Fibroblast of mammary gland (primary cell): ENCODE measurements at places on chromosomes 6 and 20.
A peak's percentile ranks its signal among the peaks of the same experiment; 100 is the strongest.

DNA sequence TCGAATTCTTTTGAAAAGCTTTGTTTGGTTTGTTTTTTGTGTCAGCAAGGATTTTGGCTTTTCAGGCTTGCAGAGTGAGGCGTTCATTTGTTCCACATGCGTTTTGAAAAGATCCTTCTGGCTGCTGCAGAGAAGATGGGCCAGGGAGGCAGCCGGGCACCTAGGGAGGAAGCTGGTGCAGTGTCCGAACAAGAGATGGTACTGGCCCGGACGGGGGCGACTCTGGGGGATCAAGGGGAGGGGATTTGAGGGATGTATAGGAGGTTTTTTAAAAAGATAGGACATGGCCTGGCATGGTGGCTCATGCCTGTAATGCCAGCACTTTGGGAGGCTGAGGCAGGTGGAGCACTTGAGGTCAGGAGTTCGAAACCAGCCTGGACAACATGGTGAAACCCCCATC lies 55.3 kb downstream of the DLGAP4 start:
- no peak for DNase-seq

DNA sequence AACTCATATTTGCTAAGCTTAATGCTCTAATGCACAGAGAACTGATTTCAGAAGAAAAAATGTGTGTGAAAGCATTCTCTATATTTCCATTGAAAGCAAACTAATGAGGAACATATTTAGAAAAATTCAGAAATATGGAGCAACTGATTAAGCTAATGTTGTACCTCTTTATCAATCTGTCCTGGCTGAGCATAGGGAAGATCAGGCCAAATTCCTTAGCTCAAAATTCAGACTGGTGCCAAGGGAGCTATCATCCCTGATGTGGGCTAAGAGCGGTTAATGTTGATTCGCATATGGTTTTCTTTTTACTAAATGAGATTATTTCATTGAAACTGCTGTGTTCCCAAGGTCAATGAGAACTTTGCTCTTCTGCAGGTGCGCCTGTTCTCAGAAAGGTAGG lies 93.9 kb upstream of the HS3ST5 start:
- DNase-seq: no peak

- DNase-seq: no peak
Observed at GRCh38 chr6:88629838-88630494, 333.5 kb downstream of the RNGTT start.

DNA sequence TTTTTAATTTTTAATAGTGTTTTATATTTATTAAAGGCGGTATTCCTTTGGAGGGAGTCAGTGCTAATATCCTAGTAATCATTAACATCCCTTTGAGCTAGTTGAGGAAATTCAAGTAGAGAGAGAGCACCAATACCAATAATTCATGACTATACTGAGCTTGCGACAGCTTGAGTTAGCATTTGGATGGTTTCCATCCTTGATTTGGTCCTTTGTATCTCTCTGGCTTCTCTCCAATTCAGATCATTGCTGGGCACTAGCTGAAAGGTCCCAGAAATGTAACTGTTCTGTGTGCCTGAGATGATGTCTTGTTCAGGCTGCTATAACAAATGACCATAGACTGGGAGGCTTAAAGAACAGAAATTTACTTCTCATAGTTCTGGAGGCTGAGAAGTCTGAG lies 77.0 kb downstream of the RNF144B start:
- DNase-seq: no peak

DNA sequence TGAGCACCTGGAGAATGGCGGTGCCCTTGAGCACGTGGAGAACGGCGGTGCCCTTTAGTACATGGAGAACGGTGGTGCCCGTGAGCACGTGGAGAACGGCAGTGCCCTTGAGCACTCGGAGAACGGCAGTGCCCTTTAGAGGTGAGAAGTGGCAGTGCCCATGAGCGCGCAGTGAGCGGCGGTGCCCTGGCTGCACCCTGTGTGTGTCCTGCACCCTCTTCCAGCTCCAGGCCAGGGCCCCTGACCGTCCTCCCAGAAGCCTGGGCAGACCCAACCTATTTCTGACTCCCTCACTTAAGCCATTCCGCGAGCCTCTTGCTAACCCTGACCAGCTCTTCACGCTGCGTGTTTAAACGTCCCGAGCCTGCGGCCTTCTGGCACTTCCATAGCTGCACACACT lies 151.3 kb downstream of the DLL1 start:
- no peak for DNase-seq

DNA sequence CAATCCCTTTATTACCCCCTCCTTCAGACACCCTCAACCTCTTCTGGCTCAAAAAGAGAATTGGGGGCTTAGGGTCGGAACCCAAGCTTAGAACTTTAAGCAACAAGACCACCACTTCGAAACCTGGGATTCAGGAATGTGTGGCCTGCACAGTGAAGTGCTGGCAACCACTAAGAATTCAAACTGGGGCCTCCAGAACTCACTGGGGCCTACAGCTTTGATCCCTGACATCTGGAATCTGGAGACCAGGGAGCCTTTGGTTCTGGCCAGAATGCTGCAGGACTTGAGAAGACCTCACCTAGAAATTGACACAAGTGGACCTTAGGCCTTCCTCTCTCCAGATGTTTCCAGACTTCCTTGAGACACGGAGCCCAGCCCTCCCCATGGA lies 2.2 kb downstream of the TNF start:
- no peak for DNase-seq

GRCh38 chr6:166559211-166559610 lies 27.3 kb downstream of the RAMACL start:
- DNase-seq: peak; percentile 93

DNA sequence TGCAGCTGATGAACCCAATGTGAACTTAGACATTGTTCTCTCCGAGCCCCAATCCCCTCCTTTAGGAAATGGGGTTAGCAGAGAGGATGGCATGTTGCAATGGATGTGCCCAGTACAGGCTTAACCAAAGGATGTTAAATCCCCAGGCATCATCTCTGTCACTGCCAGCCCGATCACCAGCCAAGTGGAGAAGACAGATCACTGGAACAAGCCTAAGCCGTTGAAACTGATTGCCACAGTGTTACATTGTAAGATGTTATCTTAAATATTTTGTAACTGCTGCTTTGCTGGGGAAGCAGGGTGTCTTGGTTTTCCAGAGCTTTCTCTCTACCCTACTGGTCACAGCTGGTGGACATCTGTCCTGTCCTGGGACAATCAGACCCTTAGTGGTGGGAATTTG lies 783.4 kb upstream of the CHD6 start:
- no peak for DNase-seq

DNA sequence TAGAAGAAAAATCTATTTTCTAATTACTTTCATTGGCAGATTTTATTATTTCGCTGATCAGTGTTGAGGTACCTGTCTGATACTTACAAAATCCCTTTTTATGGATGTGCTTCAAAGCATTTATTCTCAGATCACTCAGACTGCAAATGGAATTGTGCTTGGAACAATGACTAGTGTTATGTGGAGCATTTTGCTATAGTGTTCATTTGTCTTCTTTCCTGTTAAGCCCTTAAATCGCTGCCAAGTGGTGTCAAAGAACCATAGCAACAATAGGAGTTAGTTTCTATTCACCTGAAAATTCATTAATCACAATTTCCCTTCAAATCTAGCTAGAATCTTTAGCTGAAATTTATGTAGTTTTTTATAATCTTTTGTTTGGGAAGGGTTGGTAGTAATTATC lies 29.8 kb downstream of the SMPDL3A start:
- no peak for DNase-seq

DNA sequence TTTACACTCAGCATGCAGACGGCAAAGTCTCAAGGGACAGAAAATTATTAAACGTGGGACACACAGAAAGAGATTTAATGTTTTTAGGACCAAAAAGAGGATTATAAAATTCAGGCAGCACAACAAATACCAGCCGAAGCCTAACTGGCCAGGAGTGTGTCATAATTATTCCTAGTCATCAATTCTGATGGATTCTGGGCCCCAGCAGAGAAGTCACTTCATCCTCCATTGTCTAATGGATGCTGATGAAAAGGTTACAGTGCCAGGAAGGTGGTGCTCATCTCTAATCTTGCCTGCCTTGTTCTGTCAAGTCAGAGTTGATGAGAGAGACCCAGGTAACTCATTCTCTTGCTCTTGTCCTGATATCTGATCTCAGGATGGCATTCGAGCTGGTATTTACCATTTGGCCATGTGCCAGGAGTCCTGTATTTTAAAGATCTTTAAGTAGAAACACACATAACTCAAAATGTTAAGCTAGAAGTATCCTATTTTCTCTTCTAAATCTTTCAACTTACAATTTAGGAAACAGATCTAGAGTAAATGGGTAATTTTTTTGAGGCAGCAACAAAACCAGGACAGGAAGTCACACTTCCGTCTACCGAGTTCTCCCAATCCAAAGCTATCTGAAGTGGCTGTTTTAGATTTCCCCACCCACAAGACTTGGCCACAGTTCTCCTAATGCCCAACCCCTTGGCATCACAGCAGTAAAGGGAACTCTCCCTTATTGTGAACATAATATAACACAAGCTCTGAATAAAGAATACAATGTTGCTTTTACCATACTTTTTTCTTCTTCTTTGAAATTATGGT lies 50.0 kb downstream of the ADAT2 start:
- no peak for DNase-seq

GRCh38 chr6:139751179-139751578 lies 376.7 kb upstream of the CITED2 start:
- DNase-seq: peak; percentile 30

GRCh38 chr6:140073456-140073855 lies 699.0 kb upstream of the CITED2 start:
- DNase-seq: peak; percentile 95

DNA sequence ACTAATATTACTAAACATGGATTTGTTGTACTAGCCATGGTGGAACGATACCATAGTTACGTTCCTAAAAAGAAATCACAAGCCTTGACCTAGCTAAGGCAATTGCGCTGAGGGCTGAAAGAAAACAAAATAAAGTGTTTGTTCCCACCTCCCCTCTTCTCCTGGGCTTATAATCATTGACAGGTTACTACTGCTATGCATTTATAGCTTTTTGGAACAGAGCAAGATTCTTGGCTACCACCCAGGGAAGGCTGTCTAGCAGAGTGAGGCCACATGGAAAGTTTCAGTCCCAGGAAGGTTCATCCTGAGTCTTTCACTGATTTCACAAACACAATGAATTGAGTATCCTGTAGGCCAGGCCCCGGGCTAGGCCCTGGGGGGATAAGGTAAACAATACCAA lies 84.6 kb downstream of the TMEM170B start:
- DNase-seq: no peak

GRCh38 chr6:582370-582769 lies 74.5 kb downstream of the HUS1B start:
- DNase-seq: no peak

DNA sequence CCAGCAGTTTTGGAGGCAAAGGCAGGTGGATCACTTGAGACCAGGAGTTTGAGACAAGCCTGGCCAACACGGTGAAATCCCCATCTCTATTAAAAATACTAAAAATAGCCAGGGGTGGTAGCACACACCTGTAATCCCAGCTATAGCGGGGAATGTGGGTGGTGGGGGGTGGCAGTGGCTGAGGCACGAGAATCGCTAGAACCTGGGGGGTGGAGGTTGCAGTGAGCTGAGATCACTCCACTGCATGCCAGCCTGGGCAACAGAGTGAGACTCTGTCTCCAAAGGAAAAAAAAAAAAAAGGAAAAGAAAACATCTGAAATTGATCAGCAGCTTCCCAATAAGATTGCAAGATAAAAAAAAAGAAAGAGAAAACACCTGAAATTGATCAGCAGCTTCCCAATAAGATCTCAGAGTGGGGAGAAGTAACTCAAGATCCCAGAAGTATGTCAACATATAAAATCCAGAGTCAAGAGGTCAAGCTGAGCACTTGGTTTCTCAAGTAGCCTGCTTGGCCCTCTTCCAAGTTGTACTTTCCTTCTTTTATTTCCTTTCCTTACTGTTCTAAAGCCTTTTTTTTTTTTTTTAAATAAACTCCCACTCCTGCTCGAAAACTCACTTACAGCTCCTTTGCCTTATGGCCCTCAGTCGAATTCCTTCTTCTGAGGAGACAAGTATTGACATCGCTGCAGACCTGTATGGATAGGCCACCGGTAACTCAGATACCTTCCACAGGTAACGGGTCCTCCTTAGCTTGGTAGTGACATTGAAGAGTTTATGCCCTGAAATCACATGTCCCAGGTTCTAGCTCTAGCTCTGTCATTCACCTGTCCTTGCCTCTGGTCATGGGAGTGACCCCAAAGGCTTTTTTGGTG lies 368.5 kb upstream of the SYNCRIP start:
- no peak for DNase-seq

DNA sequence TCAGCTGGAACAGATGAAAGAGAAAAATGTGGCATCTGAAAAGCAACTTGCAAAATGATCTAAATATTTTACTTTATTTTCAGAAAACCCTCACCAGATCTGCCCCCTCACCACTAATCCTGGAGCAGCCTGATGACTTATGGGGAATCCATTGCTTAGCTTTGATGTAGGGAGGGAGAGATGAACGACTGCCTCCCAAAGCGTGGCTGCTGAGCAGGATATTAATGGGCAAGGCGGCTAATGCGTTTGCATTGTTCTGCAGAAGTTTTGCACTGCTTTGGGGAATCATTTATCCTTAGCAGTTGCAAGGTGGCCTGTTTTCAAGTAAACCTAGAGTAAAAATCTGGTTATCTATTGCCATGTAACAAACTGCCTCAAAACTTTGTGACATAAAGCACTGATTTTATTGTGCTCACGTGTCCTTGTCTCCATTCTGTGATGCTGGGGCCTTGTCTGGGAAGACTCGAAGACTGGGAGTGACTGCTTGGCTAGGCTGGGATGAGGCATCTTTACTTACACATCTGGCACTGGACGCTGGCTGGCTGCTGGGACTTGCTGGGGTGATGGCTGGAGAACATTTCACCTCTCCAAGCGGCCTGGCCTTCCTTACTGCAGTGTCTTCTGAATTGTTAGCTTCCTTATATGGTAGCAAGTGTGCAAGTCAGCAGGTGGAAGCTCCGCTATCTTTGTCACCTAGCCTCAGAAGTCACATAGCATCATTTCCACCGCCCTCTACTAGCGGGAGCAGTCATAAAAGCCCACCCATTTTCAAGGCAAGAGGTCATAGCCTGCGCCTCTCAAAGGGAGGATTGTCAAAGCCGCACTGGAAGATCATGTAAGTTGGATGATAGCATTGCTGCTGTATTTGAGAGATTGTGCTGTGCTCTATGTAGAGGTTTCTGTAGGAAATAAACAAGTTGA lies 313.2 kb downstream of the NRN1 start:
- DNase-seq: no peak

DNA sequence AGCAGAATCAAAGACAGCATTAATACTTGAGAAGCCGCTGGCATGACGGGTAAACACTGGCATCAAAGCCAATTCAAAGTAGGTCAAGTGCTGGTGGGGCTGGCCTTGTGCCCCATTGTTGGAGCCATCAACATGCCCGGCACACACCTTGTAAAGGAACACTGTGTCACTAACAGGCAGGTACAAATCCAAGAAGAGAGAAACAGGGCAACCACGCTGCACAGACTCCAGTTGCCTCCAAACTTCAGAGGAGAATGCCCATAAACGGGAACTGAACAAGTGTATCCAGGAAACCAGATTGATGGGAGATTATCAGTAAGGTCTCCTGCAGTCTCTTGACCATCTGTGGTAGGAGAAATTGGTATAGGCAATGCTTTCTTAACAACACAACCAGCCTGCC lies 127.0 kb upstream of the STXBP5 start:
- no peak for DNase-seq

DNA sequence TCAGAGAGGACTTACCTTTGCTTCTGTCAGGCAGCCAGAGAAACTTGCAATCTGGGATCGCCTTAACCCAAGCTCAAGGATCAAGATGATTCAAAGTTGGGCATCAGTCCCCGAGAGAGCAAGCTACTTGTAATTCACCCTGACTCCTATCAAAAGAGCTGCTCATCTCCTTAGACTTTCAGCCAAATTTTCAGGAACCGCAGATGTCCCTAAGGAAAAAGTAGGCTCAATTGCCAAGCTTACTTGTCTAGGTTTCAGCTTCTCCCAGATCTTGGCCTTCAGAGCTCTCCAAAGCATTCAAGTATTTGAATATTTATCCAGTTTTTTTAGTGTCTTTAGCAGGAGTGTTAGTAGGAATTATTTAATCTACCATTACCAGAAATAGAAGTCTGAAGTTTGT lies 434.1 kb upstream of the MMS22L start:
- DNase-seq: no peak
